ENCODE measurements at places on chromosomes 3 and 15.

DNA sequence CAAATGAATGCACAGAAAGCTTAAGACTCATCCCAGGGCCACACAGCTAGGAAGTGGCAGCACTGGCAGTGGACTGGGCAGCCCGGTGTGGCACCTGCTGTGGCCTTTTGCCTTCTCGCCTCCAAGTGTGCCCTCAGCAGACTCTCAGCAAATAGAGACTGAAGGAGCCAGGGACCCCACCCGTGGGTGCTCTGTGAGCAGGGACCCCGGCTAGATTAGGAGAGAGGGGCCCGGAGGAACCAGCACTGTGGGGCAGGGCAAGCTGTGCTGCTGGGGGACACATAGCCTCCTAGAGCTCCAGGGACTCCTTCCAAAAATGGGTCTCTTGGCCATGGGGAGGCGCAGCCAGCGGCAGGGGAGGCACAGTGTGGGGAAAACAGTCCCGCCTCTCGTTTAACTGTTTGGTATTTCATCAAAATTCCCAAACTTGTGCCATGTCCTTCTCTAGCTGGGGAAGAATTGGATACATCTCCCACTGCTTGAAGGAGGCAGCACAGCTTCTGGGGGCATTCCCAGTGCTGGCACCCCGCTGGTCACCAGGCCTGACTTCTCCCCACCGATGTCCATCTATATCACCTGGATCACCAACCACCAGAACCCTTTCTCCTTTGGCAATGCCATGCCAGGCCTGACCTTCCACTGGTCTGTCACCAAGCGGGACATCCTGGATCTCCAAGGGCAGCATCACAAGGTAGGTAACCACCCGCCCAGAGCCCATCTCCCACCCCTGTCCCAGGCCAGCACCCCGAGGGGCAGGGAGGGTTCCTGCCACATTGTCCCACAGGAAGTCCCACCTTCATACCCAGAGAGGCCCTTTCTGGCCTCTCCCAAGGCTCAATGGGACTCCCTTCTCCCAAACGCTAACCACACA lies 12.0 kb upstream of the TXNRD3 start:
- no peak for DNase-seq

GRCh38 chr3:37310666-37311050 lies 136.3 kb upstream of the LRRFIP2 start:
- DNase-seq, result no peak

DNA sequence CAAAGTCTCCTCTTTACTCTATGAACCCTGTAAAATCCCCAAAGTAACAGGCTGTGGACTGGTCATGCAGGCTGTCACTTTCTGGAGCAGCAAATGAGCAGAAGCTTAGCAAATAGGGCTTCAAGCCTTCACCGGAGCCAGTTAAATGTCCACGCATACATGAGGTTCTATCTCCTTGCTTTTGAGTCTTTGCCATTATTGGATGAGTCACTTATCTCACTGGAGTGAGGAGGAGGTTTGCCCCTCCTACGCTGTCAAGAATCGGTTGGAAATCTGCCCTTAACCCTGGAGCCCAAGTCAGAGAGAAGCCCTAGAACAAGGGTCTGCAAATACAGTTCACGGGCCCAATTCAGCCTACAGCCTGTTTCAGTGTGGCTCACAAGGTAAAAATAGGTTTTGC lies 126.1 kb upstream of the CTNNB1 start:
- no peak for DNase-seq

DNA sequence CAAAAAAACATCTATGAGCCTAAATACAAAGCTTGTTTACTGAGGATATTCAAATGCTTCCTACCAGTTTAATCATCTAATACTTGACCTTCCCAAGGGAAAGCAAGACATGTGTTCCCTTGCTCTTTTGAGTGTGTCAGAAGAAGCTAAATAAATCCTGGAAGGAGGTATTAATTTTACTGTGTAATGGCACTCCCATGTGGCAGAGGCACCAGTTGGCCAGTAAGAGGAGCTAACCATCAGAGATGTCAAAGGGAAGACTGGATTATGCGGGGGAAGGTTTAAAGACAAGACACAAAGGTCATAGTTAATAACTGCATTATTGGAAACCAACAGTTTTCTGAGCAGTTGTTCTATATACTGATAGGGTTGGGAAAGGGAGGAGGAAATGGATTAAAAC lies 125.1 kb downstream of the SUCLG2 start:
- DNase-seq, result no peak
